Lower lobe of right lung (tissue), 2 donors: ENCODE measurements at places on chromosomes 13 and 19. TPM values are rescaled to one million over a fixed set of nuclear protein-coding genes. Genes with fewer than 3 reads are reported as not detected.

Gene IGFL3
- not detected for total RNA-seq

GRCh38 chr19:38547421-38547820 is 70.3 kb downstream of the MAP4K1 start:
- DNase-seq, result peak; percentile 20

Gene PNMA8C
- total RNA-seq, result 0.18 TPM

Gene NCAN
- total RNA-seq, result not detected

- no peak for DNase-seq
Measured at GRCh38 chr19:27868007-27868406, 1344.9 kb downstream of the UQCRFS1 start.

- no peak for DNase-seq
Measured at GRCh38 chr19:14474827-14475226, 327 bp downstream of the PTGER1 start.

Gene FCER2
- 0.50 TPM for total RNA-seq

DNA sequence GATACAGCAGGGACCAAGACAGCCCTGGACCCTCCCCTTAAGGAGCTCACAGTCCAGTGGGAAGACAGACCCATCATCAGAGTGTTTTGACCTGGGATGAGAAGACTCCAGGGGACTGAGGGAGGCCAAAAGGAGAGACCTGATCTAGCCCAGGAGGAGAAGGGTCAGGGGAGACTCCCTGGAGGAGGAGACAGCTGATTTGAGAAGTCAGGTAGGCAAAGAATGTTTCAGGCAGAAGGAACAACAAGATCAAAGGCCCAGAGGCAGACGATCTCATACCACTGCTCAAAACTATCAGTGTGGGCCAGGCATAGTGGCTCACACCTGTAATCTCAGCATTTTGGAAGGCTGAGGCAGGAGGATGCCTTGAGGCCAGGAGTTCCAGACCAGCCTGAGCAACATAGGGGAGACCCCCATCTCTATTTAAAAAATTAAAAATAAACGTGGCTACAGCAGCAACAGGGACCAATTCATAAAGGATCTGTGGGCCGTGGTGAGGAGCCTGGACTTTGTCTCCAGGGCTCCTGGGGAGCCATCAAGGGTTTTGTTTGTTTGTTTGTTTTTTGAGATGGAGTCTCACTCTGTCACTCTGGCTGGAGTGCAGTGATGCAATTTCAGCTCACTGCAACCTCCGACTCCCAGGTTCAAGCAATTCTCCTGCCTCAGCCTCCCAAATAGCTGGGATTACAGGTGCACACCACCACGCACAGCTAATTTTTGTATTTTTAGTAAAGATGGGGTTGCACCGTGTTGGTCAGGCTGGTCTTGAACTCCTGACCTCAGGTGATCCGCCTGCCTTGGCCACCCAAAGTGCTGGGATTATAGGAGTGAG is 2.2 kb upstream of the COX6B1 start:
- DNase-seq, result no peak
